Activated T-cell treated with anti-CD3 and anti-CD28 coated beads, Interleukin-2, amount 50 U/mL, for 4 hours (primary cell): ENCODE measurements at places on chromosomes 3 and 15. TPM values are rescaled to one million over a fixed set of nuclear protein-coding genes. Genes with fewer than 3 reads are reported as not detected.
A peak's percentile ranks its signal among the peaks of the same experiment; 100 is the strongest.

GRCh38 chr15:52208306-52208946, 17.2 kb upstream of the GNB5 start:
- DNase-seq = peak; percentile 68

The PROK2 gene
- 1.1 TPM for total RNA-seq

The PAK6 gene
- 0.84 TPM for total RNA-seq

- DNase-seq = peak; percentile 21
Observed at GRCh38 chr15:89898614-89899294, 5.0 kb upstream of the AP3S2 start.

DNA sequence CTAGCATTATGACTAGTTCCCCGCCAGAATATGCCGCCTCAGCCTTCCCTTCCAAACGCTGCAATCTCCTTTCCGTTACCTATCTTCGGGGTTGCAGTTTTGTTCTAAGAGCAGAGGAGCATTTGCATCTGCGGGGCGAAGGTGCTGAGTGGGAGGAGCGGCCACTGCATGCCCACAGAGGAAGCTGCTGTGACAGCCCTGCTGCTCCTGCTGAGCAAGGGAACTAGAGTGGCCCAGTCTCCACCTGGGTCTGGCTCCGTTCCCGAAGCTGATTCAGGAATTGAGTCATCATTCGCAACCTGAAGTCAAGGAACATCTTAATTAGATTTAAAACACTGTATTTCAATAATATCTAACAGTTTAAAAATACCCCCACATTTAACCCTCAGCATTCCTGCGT, 98.2 kb upstream of the TJP1 start:
- no peak for DNase-seq

The REC114 gene
- total RNA-seq = not detected

GRCh38 chr3:8458711-8459110, 42.9 kb upstream of the LMCD1 start:
- no peak for DNase-seq

DNA sequence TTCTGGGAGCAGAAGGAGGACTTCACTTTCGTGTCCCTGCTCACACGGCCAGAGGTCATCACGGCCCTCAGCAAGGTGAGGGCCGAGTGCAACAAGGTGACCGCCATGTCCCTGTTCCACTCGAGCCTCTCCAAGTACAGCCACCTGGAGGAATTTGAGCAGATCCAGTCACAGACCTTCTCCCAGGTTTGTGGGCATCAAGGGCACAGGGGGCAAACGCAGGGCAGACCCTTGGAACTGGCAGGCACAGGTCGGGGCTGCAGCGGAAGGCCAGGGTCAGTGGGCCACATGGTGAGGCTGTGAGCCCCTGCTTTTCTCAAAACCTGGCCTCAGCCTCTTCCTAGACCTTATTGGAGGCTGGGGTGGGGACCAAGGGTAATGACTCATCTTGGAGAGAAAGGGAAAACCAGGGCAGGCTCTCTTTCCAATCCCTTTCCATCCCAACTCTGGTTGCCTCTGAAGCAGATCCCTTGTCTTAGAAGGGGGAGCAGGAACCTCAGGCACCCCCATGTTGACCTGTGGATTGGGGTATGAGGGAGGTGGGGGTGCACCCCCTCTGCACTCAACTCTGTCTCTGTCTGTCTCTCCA, 29.5 kb downstream of the DNAH1 start:
- no peak for DNase-seq

GRCh38 chr3:15636028-15636709, 34.6 kb downstream of the BTD start:
- DNase-seq = peak; percentile 14

- no peak for DNase-seq
Observed at GRCh38 chr3:78204977-78205376, 1165.1 kb downstream of the ROBO2 start.

DNA sequence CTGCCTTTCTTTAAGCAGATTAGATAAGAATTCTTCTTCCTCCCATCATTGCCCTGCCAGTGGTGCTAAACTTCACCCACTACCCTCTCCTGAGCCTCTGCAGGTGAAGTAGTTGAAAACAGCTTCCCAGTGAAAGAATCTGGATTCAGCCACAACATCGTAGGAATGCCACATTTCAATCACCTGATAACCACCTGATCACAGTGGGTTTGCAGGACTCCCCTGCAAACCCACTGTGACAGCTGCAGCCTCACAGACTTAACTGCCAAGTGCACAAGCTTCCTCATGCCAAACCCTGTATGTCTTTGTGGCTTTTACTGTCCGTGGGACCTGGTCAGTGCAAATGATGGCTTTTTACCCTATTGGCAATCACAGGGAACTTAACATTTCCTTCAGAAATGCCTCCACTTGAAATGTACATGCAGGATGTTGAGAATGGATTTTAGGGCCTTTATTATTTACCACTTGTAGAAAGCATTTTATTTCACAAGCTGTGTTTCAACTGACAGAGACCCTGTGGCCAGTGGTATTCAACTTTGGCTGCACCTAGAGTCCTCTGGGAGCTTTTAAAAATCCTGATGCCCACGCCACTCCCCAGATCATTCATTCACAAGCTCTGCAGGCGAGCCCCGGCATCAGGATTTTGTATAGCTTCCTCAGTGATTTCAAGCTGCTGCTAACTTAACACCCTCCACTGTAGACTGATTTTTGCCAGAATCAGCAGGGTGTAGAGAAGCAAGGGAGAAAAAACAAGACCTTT, 49.1 kb downstream of the OXNAD1 start:
- no peak for DNase-seq

The XPC gene
- 20.6 TPM for total RNA-seq

DNA sequence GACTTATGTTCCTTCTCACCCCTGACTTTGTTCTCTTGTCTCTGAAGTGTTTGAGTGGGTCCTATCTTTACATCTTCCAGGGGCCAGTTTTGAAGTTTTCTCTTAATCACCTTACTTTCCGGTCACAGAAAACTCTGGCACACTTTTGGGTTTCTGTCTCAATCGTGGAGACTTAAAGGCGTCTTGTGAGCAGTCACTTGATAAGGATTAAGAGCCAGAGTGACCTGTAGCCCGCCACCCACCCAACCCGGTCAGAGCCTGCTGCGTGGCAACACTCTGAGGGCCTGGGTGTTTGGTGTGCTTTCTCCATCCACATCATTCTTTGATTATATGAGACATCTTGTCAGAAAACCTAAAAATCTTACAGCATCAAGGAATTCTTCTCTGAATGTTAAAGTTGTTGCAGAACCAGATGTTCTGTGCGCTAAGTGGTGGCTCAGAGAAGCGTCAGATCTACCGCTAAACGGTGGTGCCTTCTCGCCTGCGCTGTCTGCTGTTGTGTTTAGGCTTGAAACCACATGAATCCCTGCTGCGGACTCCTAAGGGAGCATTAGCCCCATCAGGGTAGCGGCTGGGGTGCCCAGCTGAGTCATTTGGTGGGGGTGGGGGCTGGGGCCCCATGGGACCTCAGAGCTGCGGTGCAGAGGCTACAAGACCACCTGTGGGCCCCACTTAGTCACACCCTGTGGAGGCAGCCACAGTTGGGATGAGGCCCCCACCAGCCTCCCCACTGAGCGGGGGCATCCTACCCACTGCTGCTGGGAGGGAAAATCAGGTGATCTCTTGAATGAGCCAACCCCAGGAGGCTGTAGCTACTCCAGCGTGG, 158.7 kb upstream of the BHLHE40 start:
- DNase-seq = peak; percentile 27

- DNase-seq = no peak
Observed at GRCh38 chr3:194906229-194906629, 220.5 kb downstream of the FAM43A start.

GRCh38 chr3:73284472-73284871, 223.0 kb downstream of the EBLN2 start:
- no peak for DNase-seq

GRCh38 chr3:102761766-102762165, 327.0 kb downstream of the ZPLD1 start:
- DNase-seq = no peak

- no peak for DNase-seq
Observed at GRCh38 chr3:49035281-49035680, 6.1 kb upstream of the IMPDH2 start.

GRCh38 chr3:52108302-52109232, 45.7 kb downstream of the POC1A start:
- DNase-seq = no peak

- DNase-seq = no peak
Observed at GRCh38 chr3:122602011-122602710, 24.7 kb downstream of the PARP15 start.

GRCh38 chr15:98111806-98112205, 151.3 kb downstream of the ARRDC4 start:
- DNase-seq = no peak

The IL17RD gene
- total RNA-seq = 0.05 TPM

The NEIL1 gene
- total RNA-seq = 0.79 TPM

DNA sequence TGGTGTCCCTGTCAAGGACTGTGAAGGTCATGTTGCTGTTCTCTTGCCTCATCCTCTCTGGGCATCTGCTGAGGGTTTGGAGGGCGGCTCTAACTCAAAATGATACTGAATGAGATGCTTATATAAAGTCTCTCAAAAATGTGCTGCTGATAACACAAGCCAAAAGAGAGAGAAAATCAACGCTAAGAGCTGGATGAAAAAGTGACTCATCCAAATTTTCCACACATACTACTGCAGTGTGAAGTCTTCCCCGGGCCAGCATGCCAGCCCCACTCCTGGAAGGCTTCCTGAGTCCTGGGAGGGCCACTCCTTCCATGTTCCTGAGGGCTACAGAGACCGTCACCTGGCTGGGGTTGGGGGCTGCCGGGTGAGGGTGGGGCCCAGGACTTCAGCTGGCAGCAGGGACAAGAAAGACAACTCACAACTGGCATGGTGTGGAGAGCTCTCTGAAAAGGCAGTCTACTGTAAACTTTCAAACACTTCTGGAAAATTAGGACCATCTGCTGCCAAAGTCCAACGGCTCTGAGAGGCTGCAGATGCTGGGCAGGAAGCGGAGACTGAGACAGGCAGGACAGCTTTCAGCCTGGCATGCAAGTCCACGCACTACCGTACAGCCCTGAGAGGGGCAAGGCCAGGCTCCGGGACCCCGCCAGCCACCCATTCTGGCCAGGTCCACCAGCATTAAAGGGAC, 200.3 kb downstream of the ADAMTS17 start:
- DNase-seq = no peak

DNA sequence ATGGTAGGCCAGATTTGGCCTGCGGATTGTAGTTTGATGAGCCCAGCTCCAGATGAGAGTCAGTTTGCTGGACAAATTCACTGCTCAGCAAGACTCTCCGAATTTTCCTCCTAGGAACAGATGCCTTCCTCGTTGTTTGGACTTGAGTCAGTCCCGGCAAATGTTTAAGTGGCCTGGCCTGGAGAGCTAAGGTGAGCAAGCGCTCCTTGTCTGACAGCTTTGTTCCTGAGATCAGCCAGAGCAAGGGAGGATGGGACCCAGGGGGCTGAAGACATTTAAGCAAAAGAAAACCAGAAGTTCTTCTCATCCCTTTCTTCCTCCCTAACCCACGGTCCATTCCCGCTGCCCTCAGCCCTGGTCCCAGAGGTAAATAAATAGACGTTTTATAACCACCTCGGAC, 40.3 kb downstream of the POLR2M start:
- DNase-seq = no peak

GRCh38 chr15:99603828-99604227, 38.0 kb downstream of the MEF2A start:
- DNase-seq = no peak

DNA sequence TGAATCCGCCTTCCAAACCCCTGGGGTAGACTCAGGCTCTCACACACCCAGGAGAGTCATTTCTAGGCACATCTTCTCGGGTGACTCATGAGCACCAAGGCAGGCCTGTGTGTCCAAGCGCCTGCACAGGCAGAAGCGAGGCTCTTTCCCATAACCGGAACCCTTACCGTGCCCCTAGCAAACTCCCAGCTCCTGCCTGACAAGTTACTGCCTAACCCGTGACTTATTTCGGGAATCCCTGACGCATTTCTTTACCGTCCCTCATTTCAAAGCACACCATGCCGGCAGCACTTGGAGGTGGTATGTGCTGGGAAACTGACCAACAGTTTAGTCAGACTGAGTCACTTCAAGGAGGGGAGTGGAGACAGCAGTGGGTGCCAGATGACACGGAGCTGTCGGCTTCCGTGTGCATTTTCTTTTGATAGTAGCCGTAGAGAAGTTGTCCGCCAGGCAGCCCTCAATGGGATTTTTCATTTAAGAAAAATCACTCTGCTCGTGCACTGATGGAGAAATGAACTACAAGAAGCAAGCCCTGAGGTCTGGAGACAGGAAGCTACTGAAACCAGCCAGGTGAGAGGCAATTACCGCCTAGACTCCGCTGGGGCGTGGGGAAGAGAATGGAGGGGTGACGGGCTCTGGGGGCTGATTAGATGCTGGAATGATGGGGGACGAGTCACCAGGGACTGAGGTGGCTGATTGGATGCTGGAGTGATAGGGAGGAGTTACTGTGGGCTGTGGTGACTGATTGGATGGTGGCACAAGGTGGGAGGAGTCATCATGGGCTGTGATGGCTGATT, 17.3 kb upstream of the HRH1 start:
- DNase-seq = no peak

- DNase-seq = no peak
Observed at GRCh38 chr3:41574900-41575299, 375.6 kb downstream of the CTNNB1 start.

- DNase-seq = no peak
Observed at GRCh38 chr3:42106646-42107045, 15.5 kb downstream of the TRAK1 start.

DNA sequence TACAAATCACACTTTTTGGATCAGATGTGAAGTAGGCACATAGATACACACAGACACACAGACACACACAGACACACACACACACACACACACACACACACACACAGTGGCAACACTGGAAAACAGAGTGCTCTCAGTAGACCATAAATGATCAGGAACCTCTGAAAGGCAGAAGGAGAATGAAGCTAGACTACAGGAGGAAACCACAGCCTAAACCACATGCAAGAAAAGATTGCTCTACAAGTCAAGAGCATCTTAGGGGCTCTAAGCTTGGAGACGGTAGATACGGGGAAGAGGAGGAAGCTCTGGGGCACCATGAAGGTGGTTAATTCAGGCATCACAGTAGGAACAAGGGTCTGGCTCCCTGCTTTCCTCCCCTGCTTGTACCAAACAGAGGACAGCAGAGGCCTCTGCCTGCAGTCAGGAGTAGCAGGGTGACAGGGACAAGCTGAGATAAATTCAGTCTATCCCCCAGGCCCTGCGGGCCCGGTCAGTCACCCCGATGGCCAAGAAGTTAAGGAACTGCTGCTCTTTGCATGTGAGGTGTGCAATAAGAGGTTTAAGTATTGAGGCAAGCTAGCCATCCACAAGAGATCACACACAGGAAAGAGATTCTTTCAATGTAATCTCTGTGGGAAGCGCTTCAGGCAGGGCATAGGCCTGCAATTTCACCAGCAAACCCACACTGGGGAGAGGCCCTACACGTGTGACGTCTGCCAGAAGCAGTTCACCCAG, 23.5 kb upstream of the ARPIN start:
- no peak for DNase-seq

- DNase-seq = no peak
Observed at GRCh38 chr3:188294823-188295487, 141.0 kb downstream of the LPP start.

The ALDH1A2 gene
- total RNA-seq = 0.38 TPM

- DNase-seq = no peak
Observed at GRCh38 chr15:31111091-31111647, 9.6 kb upstream of the TRPM1 start.
